ENCODE measurements at places on chromosomes 6 and 20. TPM values are rescaled to one million over a fixed set of nuclear protein-coding genes. Genes with fewer than 3 reads are reported as not detected.

The PCSK2 gene
- not detected for polyA plus RNA-seq

- no peak for DNase-seq
Measured at GRCh38 chr6:12947967-12948366, 231.4 kb downstream of the PHACTR1 start.

DNA sequence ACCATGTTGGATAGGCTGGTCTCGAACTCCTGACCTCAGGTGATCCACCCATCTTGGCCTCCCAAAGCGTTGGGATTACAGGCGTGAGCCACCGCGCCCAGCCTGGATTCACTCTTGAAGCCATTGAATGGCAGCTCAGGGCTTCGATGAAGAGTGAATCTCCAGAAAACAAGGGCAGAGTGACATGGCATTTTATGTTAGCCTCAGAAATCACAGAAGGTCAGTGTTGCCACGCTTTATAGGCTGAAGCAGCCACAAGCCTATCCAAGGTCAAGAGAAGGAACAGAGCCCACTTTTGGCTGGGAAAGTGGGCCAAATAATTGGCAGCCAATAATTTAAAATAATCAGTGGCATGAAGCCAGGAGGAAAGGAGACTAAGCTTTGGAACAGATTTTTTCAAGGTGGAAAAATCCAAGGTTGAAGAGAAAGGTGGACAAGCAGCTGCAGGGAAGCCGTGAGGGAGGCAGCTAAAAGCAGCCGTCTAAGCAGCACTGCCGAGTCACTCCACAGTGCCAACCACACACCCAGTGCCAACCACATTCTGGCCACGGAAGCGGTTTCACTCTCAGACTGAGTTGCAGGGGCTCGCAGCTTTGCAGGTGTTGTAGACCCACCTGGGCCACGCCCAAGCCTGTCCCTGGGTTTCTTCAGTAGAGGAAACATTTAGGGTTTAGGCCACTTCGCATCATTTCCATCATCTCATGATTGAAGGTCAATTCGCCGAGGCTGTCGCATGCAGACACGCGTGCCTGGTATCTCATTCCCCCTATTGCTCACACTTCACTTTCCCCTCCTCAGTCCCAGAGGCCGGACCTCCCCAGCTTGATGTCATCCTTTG, 17.4 kb upstream of the AVP start:
- no peak for DNase-seq

DNA sequence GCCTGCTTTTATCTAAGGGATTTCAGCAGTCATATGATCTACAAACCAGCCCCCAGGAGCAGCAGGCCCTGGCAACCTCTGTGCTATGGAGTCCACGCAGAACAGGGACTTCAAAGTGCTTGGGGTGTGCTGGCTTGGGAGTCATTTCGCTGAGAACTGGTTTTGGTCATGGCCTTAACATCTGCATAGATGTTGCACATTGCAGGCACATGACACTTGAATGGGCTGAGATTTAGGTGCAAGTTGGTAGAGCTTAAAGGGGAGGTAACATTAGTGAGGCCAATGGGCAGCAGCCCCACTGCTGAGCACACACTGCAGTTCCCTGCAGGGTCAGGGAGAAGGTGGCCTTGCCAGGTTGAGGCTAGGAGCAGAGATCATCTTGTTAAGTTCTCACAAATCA, 43.6 kb downstream of the RREB1 start:
- DNase-seq = no peak
